Activated CD4-positive, alpha-beta T cell treated with anti-CD3 and anti-CD28 coated beads, Interleukin-2, amount 50 U/mL, for 24 hours (primary cell): ENCODE measurements at places on chromosomes 7 and 10.
A peak's percentile ranks its signal among the peaks of the same experiment; 100 is the strongest.

DNA sequence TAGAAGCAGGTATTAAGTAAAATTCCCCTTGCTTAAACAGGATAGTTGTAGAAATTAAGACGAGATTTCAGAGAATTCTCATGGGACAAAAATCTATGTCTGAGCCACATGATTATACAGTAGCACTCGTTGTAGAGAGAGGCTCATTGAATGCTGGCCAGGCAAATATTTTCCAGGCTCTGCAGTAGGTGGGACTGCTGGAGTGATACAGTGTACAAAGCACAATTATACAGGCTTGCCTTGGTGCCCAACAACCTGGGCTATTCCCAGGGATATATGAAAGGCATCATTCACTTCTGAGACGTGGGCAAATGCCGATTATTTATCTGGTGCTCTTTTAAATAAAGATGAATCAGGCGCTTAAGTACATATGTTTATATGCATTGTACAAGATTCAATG, 380.6 kb downstream of the PHTF2 start:
- DNase-seq = no peak

- DNase-seq = no peak
Observed at GRCh38 chr7:97116308-97116707, 1.2 kb upstream of the SDHAF3 start.

- no peak for DNase-seq
Observed at GRCh38 chr7:29921404-29922010, 68.1 kb downstream of the SCRN1 start.

DNA sequence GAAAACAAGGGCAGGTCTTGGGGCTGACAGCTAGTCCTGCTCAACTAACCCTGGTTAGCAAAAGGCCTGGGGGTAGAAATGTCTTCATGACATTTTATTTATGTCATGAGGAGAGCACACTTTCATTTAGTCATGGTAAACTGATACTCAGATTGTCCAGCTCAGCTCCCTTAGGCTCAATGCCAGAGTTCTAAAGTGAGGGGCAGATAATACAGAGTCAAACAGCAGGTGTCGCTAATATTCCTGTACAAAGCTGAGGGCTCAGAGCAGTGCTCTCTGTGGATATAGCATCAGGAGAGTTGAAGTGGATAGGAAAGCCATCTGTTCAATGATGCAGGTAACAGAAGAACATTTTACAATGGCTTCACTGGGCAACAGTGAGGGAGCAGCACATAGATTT, 26.8 kb upstream of the CALCR start:
- DNase-seq = no peak

DNA sequence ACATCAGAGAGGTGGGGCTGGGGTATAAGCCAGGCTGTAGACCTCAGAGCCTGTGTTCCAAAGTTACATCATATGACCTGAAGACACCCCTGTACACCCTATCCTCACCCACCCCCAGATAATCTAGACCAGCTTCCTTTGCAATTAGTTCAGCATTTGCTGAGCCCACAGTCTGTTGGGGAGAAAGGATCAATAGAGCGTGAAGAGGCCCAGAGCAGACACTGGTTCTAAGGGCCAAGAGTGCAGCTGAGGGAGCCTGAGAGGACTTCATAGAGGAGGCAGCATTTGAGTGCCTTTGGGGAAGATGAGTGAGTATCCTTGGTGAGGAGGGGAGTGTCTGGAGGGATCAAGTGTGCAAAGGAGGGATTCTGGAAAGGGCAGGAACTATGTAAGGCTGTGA, 58.6 kb downstream of the PRF1 start:
- no peak for DNase-seq

DNA sequence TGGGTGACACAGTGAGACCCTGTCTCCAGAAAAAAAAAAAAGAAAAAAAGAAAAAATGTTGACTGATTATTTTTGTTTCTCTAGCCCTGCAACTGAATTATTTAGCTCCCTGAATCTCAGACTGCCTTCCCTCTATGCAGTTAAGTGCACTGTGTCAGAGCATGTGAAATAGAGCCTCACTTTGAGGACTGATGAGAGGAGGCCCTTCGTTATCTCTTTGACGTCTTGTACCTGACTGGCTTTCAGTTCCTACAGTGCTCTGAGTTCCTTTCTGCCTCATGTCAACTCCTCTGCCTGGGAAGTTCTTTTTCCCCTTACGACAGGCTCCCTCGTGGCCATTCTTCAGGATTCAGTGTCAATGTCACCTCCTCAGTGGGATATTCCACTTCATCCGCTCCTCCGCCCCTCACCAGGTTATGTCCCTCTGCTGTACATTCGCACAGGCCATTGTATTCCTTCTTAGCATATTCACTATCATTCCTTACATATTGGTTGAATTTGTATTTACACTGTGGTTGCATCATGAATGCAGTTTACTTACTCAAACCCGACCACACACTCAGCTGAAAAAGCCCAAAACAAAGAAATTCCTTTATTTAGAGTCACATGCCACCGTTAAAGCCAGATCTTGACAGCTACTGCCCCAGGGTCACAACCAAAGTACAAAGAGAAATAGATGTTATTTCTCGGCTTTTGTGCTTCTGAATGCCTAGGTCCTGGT, 18.1 kb upstream of the CAMK2G start:
- no peak for DNase-seq

DNA sequence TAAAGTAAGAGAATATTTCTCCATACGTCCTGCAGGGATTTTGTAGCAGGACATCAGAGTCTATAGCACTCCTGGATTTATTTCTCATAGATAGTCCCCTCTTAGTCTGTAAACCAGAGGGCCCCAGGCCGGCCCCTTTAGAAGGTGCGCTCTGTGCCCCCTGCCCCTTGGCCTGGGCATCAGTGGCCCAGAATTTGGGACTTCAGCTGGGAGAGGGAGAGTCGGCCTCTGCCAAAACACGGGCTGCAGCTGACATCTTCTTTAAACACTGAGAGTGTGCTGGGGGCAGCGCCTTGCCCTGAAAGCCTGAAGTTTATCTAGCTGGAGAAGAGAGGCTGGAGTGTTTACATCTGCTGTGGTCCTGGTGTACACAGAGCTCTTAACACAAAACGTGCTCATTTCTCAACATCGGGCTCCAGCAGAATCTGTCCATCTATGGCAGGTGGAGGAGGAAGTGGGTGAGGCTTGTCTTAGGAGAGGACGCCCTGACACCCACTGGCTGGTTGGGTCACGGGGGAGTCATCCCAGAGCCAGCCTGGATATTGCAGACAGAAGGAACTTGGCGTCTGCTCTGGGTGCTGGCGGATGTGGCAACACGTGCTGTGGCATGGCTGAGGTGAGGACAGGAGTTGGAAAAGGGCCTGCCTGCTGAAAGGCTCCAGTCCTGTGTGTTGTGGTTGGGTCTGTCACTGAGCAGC, 5.0 kb upstream of the TACR2 start:
- DNase-seq = no peak

DNA sequence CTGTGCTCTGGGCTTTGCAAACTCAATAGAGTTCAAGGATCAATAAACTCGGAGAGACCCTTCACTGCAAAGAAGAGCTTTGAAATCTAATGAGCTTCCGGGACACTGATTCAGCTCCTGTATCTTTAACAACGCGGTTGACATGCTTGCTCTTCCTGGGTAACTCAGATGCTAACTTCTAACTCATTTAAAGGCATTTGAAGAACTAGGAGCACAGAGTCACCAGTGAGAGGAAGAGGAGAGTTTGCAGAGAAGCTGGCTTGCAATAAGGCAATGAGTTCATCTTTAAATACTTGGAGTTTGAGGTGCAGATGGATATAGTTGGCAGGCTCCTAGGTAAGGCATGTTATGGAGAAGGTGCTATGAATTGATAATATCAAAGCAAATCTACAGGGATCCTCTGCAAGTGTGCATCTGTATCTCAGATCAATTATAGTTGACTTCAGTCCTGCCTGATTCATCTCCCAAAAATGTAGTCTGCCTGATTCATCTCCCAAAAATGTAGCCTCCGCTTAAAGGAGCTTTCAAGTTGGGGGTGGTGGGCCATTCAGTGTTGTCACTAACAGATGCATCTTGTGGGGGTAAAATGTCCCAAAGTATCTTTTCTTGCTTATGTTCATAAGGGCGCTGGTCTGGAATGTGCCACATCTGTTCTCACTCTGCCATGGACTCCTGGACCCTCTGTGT, 182.5 kb upstream of the PRSS58 start:
- no peak for DNase-seq

DNA sequence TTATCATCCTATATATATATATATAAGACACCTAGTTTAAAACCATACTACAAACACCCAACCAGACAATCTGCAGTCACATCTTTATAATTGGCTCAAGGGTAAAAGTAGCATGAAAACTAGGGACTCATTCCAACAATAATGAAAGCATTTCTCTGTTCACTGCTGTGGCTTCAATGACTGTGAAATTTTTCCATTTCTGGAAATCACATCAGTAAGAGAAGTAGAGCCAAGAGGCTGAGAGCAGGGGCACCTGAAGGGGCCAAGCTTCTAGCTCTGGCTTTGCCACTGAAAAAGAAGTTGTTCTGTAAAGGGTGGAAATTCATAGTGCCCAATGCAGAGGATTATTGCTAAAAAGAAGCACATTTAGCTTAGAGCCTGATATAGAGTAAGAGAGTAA, 158.6 kb upstream of the GLI3 start:
- DNase-seq = no peak

DNA sequence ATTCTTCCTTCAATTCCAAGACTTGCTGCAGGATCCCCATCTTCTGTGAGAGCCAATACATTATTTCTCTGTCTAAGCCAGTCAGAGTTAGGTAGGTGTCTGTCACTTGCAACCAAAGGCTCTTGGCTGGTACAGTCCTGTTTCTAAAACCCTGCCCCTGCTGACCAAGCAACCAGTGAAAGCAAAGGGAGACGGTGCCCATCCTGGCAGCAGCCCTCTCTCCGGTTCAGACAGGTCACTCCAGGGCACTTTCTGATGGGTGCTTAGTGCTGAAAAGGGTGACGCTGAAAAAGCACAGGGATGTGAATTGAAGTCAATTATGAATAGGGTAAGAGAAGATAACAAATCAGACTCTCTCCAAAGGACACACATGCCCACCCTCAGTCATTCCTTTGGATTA, 37.5 kb downstream of the SPOCK2 start:
- no peak for DNase-seq

DNA sequence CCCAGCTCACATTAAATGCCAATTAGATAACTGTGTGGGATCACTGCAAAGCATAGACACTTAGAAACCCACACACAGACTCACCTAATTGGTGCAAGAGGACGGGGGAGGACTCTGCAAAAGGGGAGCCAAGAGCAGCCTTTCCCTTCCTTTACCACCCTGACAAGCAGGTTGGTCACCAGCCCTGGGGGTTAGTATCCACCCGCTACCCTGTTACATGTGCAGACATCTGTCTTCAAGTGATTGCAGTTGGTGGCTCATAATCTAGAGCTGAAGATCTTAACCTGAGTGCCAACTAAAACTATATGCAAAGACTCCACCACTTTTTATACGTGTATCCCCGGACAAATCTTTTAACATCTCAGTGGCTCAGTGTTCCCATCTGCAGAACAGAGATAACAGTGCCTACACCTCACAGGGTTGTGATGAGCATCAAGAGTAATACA, 56.9 kb downstream of the SORBS1 start:
- DNase-seq = no peak

- DNase-seq = no peak
Observed at GRCh38 chr10:33241351-33241750, 93.1 kb downstream of the NRP1 start.

- peak; percentile 45 for DNase-seq
Observed at GRCh38 chr10:124650820-124651401, 93.3 kb downstream of the FAM53B start.

DNA sequence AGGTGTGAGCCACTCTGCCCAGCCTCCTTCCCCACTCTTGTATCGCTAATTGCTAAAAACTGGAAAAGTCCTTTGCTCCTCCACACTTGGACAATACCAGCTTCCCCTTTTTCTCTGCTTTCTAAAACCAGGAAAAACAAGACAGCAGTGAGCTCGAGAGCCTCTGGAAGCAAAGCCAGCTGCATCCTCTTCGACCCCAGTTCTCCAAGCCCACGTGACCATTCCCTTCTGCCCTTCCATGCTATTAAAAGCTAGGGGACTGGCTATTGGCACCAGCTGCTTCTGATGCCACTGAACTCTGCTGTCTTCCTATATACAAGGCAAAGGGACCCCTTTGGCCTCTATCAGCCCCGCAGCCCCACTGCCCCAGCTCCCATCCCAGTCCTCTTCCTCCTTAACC, 92.2 kb downstream of the SPDYE5 start:
- no peak for DNase-seq

- no peak for DNase-seq
Observed at GRCh38 chr7:134350709-134351108, 34.0 kb upstream of the SLC35B4 start.

DNA sequence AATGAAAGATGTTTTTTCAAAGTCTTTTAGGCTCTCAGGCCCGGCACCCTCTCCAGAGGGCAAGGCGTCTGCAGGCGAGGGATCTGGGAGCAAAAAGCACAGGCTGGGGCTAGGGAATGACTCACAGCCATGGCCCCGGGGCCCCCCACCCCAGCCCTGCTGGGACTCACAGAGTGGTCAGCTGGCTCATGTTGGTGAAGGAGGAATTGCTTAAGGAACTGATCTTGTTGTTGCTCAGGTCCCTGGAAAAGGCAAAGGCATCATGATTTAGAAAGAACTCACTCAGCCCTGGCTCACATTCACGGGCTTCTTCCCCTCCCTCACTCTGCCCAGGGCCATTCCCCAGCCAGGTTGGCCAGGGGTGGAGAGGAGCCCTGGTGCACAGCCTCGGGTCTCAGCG, 151.5 kb downstream of the SLIT1 start:
- no peak for DNase-seq

- DNase-seq = no peak
Observed at GRCh38 chr7:50409856-50410745, 40.0 kb downstream of the FIGNL1 start.

- no peak for DNase-seq
Observed at GRCh38 chr10:103287992-103288391, 11.1 kb downstream of the INA start.

DNA sequence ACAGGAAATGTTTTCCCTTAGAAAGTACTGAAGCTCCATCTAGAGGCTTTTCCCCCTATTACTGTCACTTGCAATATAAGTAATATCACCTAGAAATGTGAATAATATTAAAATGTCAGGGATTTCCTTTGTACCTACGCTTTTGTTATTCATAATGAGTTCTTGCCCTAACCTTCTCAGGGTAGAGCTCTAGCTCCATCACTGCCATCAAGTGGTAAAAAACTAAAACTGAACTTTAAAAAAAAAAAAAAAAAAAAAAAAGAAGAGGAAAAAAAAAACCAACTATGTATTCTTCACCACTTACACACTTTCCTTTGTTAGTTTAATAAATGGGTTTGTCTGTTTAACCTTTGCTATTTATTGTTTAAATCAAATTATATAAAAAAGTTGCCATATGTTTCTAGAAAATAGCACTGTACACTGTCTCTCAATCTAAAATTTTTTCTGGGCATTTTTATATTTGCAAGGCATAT, 49.9 kb downstream of the DNAJC1 start:
- no peak for DNase-seq

- no peak for DNase-seq
Observed at GRCh38 chr10:88471899-88472298, 111.2 kb downstream of the RNLS start.

GRCh38 chr10:117429643-117430265, 54.5 kb upstream of the PDZD8 start:
- DNase-seq = no peak

- DNase-seq = no peak
Observed at GRCh38 chr10:6185039-6185716, 17.6 kb upstream of the PFKFB3 start.

GRCh38 chr7:150657526-150657925, 25.3 kb upstream of the GIMAP6 start:
- DNase-seq = no peak

GRCh38 chr10:22791665-22792064, 77.3 kb upstream of the PIP4K2A start:
- DNase-seq = no peak
